ENCODE measurements at places on chromosomes 5 and 9. TPM values are rescaled to one million over a fixed set of nuclear protein-coding genes. Genes with fewer than 3 reads are reported as not detected.

DNA sequence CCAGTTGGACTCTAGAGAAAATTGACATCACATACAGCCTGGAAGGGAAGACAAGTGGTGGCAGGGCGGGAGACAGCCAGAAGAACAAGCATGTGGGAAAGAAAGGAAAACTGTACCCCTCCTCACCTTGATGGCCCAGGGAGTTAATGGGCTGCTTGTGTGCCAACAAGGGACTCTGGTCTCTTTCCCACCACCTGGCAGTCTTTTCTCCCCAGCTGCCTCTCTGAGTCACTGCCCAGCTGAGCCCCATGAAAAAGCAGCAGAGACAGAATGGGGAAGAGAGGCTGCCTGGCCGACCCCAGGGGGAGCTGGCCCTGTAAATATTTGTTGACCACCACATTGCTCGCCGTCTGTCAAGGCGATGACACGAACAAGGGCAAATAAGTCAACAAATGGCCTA, 359.4 kb downstream of the ENC1 start:
- DNase-seq: no peak

- DNase-seq: no peak
Observed at GRCh38 chr5:127649018-127649439, at the start of gene CTXN3. CTXN3 (plus strand) TSS chr5:127649082; CDS start chr5:127657522, 8,440 bp downstream.

GRCh38 chr9:95341293-95341962, 23.9 kb upstream of the FANCC start:
- DNase-seq: no peak

- DNase-seq: no peak
Observed at GRCh38 chr5:170497311-170498038, 6.3 kb upstream of the KCNIP1 start.

Gene PGM5
- 44.6 TPM for polyA plus RNA-seq

Gene HTR1A
- not detected for polyA plus RNA-seq

Gene TMEM252
- 8.5 TPM for polyA plus RNA-seq

Gene PCDHA9
- polyA plus RNA-seq: not detected

All from right renal cortex interstitium (tissue), 3 donors.